ENCODE measurements at places on chromosomes 4 and X. TPM values are rescaled to one million over a fixed set of nuclear protein-coding genes. Genes with fewer than 3 reads are reported as not detected.

UGT2B7 gene
- not detected for total RNA-seq

P2RY8 gene
- 7.1 TPM for total RNA-seq

HDX gene
- 7.8 TPM for total RNA-seq

HTN3 gene
- total RNA-seq = not detected

ERAS gene
- total RNA-seq = not detected

GPR82 gene
- total RNA-seq = 0.38 TPM

ARR3 gene
- not detected for total RNA-seq

PTPN13 gene
- total RNA-seq = 37.5 TPM

IL3RA gene
- 23.5 TPM for total RNA-seq

TCP11X2 gene
- not detected for total RNA-seq

REPS2 gene
- 10.3 TPM for total RNA-seq

GAGE10 gene
- total RNA-seq = not detected

RENBP gene
- 28.2 TPM for total RNA-seq

POU4F2 gene
- total RNA-seq = not detected

BEND4 gene
- not detected for total RNA-seq

KCTD8 gene
- 0.17 TPM for total RNA-seq

FHDC1 gene
- total RNA-seq = 0.57 TPM

DIPK2B gene
- total RNA-seq = 130 TPM

FRAS1 gene
- total RNA-seq = 4.1 TPM

SH3RF1 gene
- total RNA-seq = 36.9 TPM

CLGN gene
- total RNA-seq = not detected

TEX13C gene
- total RNA-seq = not detected

HSFX4 gene
- not detected for total RNA-seq

SPATA4 gene
- 0.17 TPM for total RNA-seq

TMEM271 gene
- total RNA-seq = not detected

PAGE5 gene
- total RNA-seq = not detected

SMIM31 gene
- total RNA-seq = not detected

TMA16 gene
- 23.5 TPM for total RNA-seq

C4orf50 gene
- total RNA-seq = under 0.01 TPM

TEC gene
- total RNA-seq = 6.2 TPM

NLRP2B gene
- not detected for total RNA-seq

SPANXD gene
- total RNA-seq = not detected

CENPVL2 gene
- total RNA-seq = not detected

VEGFD gene
- total RNA-seq = 6.3 TPM

IL1RAPL2 gene
- total RNA-seq = not detected

ETDB gene
- total RNA-seq = not detected

ANXA10 gene
- not detected for total RNA-seq

PRKX gene
- 22.1 TPM for total RNA-seq

FAM236C gene
- not detected for total RNA-seq
